ENCODE measurements at places on chromosomes 1 and 21. TPM values are rescaled to one million over a fixed set of nuclear protein-coding genes. Genes with fewer than 3 reads are reported as not detected.
A peak's percentile ranks its signal among the peaks of the same experiment; 100 is the strongest.

Gene ZC3H11A
- total RNA-seq, result 93.3 TPM

Gene ASTN1
- total RNA-seq, result not detected

Gene FABP3
- not detected for total RNA-seq

Gene OR2T11
- not detected for total RNA-seq

Gene GRHL3
- not detected for total RNA-seq

Gene IL22RA1
- total RNA-seq, result not detected

DNA sequence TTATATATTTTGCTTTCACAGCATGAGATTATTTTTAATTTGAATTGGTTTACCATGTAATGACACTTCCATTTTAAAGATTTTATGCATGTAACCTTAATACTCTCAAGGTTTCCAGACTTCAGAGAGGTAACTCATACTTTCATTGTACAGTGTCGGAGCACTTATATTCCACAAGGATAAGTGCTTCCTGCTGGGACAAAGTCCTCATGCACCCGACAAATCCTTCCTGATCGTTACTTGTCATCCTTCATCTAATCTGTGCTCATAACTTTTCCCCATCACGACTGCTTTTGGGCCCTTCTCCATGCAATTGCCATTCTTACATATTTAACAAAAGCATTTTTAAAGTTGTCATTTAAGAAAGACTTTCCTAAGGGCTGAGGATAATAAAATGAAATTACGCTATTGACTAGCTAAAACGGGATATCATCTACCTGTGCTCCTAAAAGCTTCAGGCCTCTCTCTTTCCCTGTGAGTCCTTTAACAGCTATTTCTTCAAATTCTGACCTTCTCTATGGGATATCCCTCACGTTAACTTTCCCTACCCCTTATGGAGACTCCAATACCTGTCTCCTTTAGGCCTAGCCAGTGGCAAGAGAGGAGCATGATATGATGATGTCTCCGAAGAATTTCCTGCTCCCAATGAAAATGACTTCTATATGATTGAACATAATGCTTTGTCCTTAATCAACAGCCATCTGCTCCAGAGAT is 59.3 kb downstream of the NCAM2 start:
- H3K36me3 ChIP-seq, result no peaks in the 10 kb centered on the region
- no peaks in the 10 kb centered on the region for H3K27me3 ChIP-seq
- H3K27ac ChIP-seq, result no peak overlapping the region
- no peaks in the 10 kb centered on the region for H3K4me1 ChIP-seq
- no peak overlapping the region for H3K4me3 ChIP-seq

- H3K27me3 ChIP-seq, result peaks cover 4% of the 10 kb centered on the region
- H3K4me1 ChIP-seq, result no peaks in the 10 kb centered on the region
- peaks cover 6% of the 10 kb centered on the region for H3K36me3 ChIP-seq
- DNase-seq, result no peak
These were observed 52.4 kb upstream of the BCL10 start for GRCh38 chr1:85328713-85329397.

GRCh38 chr1:231603598-231604275 is 22.9 kb upstream of the DISC1 start:
- peak overlapping the region; percentile 89 for H3K4me3 ChIP-seq
- no peaks in the 10 kb centered on the region for H3K27me3 ChIP-seq
- no peaks in the 10 kb centered on the region for H3K36me3 ChIP-seq
- peaks cover 6% of the 10 kb centered on the region for H3K4me1 ChIP-seq
- DNase-seq, result no peak
- H3K27ac ChIP-seq, result peak overlapping the region; percentile 76

DNA sequence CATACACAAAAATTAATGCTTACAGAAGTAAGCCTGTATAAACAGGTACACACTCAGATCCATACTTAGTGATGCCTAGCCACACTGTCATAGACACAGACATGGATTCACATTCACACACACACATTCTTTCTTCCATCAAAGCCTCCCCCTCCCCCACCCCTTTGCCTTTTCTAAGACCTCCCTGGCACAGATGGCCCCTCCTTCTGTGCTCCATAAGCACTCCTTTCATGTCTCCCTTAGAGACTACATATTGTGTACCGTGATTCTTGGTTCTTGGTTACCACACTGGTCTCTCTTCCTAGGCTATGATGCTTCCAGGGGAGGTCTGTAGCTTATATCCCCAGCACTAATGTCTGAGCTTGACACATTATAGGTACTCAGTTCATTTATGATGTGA is 2.0 kb upstream of the NHLH2 start:
- no peaks in the 10 kb centered on the region for H3K36me3 ChIP-seq
- no peak for DNase-seq

DNA sequence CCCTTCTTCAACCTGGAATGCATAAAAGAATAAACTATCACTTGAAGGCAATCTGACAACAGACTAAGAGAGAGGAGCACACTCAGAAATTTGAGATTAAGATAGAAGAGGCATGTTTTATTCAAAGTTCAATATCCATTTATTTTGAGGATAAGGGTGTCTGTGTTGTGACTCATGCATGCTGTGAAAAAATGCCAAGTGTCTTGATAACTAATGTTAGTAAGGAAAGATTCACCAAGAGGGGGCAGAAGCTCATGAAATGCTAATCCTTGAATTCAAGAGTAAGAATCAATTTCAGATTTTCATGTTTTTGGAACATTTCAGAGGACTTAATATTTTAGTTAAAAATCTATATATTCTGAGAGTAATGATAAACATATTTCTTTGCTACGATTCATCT is 94.0 kb downstream of the IFI44 start:
- no peaks in the 10 kb centered on the region for H3K36me3 ChIP-seq
- DNase-seq, result no peak
- no peak overlapping the region for H3K27ac ChIP-seq
- no peaks in the 10 kb centered on the region for H3K4me1 ChIP-seq

- no peaks in the 10 kb centered on the region for H3K36me3 ChIP-seq
- no peak for DNase-seq
- H3K4me3 ChIP-seq, result no peak overlapping the region
- no peak overlapping the region for H3K27ac ChIP-seq
- no peaks in the 10 kb centered on the region for H3K27me3 ChIP-seq
- H3K4me1 ChIP-seq, result no peaks in the 10 kb centered on the region
These were observed 22.8 kb upstream of the ZBTB21 start for GRCh38 chr21:42032968-42033367.

- H3K36me3 ChIP-seq, result peaks cover 23% of the 10 kb centered on the region
- no peak overlapping the region for H3K27ac ChIP-seq
- H3K27me3 ChIP-seq, result no peaks in the 10 kb centered on the region
- DNase-seq, result no peak
These were observed 27.8 kb upstream of the CACYBP start for GRCh38 chr1:174971902-174972301.

DNA sequence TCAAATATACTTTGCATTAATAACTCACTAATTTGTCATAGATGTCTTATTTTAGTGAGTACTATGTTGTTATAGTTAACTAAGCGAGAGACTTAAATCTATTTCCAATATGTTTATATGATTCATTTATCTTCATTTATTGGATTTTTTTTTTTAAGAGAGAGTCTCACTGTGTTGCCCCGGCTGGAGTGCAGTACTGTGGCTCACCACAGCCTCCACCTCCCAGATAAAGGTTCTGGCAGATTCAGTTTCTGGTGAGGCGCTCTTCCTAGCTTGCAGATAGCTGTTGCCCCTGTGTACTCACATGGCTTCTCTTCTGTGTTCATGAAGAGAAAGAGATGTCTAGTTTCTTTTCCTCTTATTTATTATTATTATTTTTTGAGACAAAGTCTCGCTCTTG is 43.9 kb downstream of the SNRPE start:
- no peaks in the 10 kb centered on the region for H3K4me1 ChIP-seq
- no peak overlapping the region for H3K4me3 ChIP-seq
- H3K27ac ChIP-seq, result no peak overlapping the region
- H3K36me3 ChIP-seq, result no peaks in the 10 kb centered on the region

DNA sequence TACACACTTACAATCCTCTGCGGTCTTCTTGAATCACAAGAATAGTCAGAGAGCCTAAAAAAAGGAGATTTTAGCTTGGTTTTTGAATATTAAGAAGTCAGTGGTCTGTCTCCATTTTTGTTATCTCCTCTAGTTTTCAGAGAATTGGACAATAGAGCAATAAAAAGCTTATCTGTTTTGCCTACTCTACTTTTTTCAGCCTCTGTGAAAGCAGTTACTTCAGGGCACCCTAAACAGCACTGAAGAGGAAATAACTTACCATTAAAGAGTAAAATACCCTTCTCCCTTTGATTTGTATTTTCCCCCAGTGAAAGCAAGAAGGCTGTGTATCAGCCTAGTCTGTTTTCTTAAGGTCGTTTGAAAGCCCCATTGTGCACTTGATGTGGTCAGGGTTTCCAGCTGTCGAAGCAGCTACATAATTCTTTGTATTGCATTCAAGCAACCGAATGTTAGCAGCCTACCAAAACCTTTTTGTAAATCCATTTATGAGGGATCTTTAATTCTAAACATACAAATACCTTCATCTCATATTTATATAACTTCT is 1.0 kb downstream of the NTMT2 start:
- no peak for DNase-seq
- peak overlapping the region; percentile 15 for H3K4me3 ChIP-seq
- no peaks in the 10 kb centered on the region for H3K27me3 ChIP-seq
- H3K4me1 ChIP-seq, result peaks cover 18% of the 10 kb centered on the region
- peaks cover 1% of the 10 kb centered on the region for H3K36me3 ChIP-seq

All from activated naive CD8-positive, alpha-beta T cell treated with anti-CD3 and anti-CD28 coated beads for 36 hours (primary cell).